NCI-H2029 (cell line): ENCODE measurements at places on chromosomes 2 and 18.
A peak's percentile ranks its signal among the peaks of the same experiment; 100 is the strongest.

GRCh38 chr18:37334631-37335408 lies 230.8 kb downstream of the CELF4 start:
- DNase-seq: no peak

DNA sequence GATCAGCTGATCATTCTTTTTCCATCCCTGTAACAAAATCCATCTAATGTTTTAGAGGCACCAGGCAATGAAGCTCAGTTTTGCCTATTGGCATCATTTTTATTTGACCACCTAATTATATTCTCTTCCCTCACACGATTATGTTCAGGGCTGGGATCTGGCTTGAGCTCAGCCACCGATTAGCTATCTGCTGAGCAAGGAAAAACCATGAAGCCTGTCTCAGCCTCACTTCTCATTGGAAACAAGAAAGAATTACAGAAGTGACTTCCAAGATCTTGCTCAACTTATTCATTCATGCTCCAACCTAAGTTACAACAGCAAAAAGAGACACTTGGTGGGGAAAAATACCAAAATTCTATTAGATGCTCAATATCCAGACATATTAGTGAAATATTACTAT lies 139.0 kb upstream of the SH3BP4 start:
- no peak for DNase-seq

- no peak for DNase-seq
Measured at GRCh38 chr2:195595825-195596224, 61.2 kb upstream of the SLC39A10 start.

DNA sequence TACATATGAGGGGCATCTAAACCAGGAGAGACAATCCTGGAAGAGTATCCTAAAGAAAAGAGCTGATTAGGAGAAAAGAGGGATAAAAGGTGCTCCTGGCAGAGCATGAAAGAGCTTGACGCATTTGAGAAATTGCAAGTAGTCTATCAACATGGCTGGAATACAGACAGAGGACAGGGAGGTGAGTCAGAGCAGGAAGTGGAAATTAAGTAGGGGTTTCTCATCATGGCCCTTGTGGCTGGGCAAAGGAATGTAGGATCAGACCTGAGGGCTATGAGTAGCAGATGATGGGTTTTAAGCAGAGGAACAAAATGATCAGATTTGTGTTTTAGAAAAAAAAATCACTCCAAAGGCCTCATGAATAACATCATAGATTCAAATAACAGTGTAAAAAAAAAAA lies 49.2 kb upstream of the UGP2 start:
- no peak for DNase-seq

DNA sequence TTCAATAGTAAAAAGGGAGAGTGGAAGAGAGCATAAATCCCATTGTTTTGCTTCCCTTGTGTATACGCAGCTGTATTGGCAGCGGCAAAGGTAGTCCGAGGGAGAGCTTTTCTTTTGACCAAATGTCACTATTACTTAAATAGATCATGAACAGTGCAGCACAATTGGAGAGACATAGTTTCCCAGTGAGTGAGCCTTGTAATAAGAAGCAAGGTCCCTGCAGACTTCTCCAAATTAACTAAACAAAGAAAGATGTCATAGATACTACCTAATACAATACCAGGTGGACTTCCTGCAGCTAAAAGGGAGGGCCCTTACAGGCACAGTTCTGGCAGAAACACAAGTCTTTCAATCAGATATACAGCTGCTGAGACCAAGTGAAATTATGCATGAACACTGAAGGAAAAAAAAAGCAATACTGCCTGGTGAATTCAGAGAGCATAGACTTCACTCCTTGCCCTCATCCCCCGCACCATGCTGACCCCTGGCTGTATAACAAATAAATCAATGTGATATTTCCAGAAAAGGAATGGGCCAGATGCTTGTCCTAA lies 404.7 kb upstream of the CDH2 start:
- peak; percentile 6 for DNase-seq

- DNase-seq: no peak
Measured at GRCh38 chr2:207676827-207677354, 34.5 kb upstream of the CCNYL1 start.

GRCh38 chr2:26682155-26682554 lies 10.4 kb upstream of the KCNK3 start:
- no peak for DNase-seq
